ENCODE measurements at places on chromosomes 3 and 15.

GRCh38 chr15:72998226-72998625 lies 54.0 kb upstream of the NEO1 start:
- no peak for DNase-seq

DNA sequence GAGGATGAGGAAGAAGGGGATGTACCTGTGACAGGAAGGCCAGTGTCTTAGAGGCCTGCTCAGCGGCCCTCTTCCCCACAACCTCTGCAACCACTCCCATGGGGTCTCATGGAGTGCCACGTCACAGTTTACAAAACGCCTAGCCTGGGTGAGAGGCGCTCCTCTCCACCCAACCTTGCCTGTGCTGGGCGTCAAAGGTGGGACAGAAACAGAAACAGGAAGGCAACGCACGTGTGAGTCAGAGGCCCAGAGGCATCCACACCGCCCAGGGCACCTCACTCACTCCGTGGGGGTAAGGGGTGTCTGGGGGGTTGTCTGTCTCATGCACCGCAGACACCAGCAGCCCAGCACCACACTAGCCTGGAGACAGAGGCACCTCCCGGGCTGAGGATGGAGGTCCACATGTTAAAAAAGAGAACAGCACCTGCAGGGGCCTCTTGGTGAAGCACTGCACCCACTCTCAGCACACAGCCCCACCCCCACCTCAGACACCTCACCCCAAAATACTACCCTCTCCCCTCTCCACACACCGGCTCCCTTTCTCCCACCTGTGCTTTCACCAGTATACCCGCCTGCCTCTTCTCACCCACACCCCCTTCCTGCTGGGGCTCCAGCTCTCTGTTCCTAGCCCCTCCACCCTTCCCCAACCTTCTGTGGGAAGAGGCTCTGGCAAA lies 4.7 kb upstream of the CALML4 start:
- no peak for DNase-seq

GRCh38 chr3:126620738-126621137 lies 34.2 kb downstream of the TXNRD3 start:
- DNase-seq: no peak

DNA sequence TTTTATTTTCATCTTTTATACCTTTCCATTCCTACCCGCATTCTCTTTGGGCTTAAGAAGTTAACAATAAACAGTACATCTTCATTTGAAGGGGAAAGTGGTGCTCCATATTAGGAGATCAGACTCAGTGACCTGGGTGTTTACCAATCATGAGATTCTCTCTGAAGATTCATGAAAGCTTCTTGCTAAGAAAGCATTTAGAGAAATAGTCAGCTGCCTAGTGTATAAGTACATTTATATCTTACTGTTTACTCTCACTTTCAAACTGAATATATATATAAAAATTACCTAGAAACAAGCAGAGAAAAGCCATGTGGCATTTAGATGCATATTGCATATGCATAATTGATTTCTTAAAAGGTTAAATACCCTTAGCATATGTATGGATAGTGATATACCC lies 100.5 kb downstream of the KCNH8 start:
- DNase-seq: no peak

GRCh38 chr15:101242160-101242998 lies 9.5 kb downstream of the CHSY1 start:
- no peak for DNase-seq

- DNase-seq: no peak
These were observed 243.4 kb upstream of the GADL1 start for GRCh38 chr3:31137718-31138465.

GRCh38 chr15:31435261-31435911 lies 108.8 kb downstream of the KLF13 start:
- peak; percentile 70 for DNase-seq

GRCh38 chr3:165279471-165279870 lies 83.3 kb upstream of the SLITRK3 start:
- no peak for DNase-seq

- no peak for DNase-seq
These were observed 32.7 kb downstream of the RARB start for GRCh38 chr3:25460751-25461150.

GRCh38 chr15:43187544-43188155 lies 2.4 kb downstream of the CCNDBP1 start:
- DNase-seq: no peak

DNA sequence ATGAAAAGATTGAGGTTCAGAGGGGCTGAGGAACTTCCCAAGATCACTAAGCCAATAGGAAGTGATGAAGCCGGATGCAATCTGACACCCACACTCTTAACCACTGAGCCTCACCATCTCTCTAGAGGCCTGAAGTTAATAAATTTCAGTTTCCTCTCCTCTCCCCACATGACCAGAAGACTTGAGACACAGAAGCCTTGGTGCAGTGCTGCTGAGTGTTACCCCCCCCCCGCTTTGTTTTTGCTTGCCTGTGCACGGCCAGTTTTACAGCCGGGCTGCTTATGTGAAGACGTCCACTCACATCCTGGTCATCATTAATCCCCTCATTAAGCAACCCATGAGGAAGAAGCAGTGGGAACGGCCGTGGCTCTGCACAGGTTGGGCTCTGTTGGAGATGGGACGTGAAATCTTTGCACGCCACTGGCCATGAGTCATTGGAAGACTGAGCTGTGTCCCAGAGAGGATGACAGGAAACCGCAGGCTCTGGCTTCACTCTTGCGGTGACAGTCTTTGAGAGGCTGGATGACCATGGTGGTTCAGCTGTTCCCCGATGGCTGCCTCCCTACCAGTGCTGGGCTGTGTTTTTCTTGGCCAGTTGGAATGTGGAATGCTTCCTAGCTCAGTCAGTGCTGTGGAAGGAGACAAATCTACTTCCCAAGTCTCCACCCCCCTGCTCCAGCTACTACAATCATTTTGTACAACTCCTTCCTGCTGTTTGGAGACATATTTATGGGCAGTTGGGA lies 232.6 kb upstream of the LRTM1 start:
- no peak for DNase-seq

- no peak for DNase-seq
These were observed 289.2 kb downstream of the CTNNB1 start for GRCh38 chr3:41488501-41488900.

DNA sequence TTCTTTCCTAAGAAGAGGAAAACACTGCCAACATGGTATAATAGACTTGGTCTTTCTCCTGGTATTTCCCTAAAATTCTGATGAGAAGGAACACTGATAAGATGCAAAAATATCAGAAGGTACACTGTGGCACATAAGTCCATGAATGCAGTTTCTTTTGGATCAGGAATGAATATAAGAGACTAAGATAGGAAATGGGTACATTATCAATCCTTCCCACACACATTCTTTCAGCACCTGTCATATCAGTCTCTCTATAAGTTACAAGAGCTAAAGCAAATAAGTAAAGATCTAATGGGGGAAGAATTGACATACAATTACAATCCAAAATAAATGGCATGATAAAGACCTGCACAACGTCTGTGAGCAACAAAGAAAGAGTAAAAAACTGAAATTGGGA lies 1101.0 kb downstream of the ROBO2 start:
- no peak for DNase-seq

DNA sequence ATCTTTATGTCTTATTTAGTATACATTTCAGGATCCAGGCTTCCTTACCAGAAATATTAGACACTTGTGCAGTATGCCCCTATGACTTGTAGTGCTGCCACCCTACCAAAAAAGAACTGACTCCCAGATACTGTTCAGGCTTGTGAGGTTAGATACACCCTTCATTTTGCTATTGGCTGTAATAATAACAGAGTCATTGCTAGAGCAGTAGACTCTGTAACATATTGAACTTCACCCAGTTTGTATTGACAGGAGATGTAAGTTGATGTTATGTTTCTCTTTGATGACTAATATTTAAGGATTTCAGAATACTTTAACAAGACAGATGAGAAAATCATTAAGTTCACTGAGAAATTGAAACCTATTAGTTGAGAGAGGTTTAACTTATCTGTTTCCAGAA lies 32.9 kb downstream of the RNF111 start:
- DNase-seq: no peak

- DNase-seq: no peak
These were observed 907.4 kb downstream of the NTRK3 start for GRCh38 chr15:87349181-87349580.

DNA sequence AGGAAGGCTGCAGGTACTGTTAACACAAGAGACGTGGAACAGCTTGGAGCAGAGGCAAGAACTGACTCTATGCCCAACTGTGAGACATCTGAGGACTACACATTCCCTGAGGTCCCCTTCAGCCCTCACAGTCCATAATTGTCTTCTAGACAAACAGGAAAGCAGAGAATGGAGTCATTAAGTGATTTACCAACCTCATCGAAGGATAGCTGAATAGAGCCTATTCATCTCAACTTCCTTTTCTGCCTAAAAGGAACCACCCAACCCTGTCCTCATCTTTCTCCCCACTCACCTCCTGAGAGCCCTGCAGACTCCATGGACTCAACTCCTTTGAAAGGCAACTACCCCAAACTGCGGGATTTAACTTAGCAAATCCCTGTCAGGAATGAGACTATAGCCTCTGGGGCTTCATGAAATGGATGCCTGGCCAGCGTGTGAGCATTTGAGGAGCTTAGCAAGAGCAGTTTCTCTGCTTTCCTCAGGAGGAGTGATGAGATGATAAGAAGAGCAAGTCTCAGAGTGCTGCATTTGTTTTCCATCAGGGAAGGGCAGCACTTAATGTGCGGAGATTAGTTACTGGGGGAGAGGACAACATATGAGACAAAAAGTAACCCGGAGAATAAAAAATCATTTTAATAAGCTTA lies 61.5 kb upstream of the FILIP1L start:
- DNase-seq: no peak

GRCh38 chr15:43249699-43250203 lies 17.0 kb downstream of the TGM5 start:
- DNase-seq: no peak

DNA sequence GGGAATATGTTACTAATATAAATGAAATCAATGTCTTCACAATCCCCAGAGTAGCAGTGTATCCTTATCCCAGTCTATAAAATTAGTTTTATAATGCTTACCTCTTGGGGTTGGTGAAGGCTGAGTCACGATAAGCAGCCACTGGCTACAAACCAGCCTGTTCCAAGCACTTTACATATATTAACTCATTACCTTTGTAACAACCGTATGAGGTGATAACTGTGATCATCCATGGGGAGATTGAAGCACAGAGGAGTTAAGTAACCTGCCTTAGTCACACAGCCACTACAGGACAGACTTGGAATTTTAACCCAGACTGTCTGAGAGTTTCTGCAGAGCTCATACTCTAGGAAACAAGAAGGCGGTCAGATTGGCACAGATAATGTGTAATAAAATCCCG lies 43.3 kb upstream of the MITF start:
- DNase-seq: no peak

DNA sequence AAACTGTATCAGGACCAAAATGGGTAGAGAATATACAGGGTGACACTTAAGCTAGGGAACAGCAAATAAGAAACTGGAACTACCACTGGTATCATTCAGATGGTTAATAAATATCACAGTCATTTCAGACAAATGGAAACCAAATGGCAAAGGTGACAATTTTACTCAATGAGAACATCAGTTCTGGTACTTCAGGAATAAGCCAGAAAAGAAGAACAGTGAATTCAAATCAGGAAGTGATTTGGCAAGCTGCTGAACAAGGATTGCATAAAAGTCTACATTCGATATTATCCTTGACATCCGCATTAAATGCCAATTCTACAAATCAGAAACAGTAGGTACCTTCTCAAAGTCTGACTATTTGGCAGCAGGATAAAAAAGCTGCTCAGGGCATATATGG lies 23.5 kb upstream of the STIMATE start:
- no peak for DNase-seq

DNA sequence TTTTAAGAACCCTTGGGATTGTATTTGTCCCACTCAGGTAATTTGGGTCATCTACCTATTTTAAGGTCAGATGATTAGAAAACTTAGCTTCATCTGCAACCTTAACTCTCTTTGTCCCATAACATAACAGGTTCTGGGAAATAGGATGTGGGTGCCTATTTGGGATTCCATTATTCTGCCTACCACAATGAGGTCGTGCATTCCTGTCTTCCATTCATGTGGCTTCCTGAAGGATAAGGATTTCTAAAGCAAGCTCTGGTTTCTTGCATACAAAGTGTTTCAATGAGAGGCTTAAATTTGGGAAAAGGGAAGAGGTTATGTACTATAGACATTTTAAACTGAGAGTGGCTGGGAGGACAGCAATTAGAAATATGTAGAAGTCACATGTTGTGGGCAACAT lies 190.3 kb downstream of the MCTP2 start:
- no peak for DNase-seq

DNA sequence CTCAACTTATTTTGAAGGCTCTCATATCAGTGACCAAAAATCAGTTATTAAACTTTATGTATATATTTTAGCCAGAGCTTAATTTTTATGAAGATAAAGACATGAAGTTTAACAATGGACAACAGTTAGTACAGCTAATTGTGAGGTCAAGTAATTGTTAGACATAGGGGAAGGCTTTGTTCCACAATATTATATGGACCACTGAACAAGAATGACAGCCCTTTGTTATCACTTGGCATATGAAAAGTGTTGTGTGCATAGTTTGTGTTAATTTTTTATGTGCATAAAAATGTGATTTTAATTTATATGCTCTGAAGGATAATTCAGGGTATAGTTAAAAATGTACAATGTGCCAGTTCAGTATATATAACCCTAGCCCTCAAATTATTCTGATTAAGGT lies 12.0 kb downstream of the DNAJC19 start:
- no peak for DNase-seq

GRCh38 chr15:70559265-70560239 lies 203.8 kb downstream of the UACA start:
- DNase-seq: no peak

DNA sequence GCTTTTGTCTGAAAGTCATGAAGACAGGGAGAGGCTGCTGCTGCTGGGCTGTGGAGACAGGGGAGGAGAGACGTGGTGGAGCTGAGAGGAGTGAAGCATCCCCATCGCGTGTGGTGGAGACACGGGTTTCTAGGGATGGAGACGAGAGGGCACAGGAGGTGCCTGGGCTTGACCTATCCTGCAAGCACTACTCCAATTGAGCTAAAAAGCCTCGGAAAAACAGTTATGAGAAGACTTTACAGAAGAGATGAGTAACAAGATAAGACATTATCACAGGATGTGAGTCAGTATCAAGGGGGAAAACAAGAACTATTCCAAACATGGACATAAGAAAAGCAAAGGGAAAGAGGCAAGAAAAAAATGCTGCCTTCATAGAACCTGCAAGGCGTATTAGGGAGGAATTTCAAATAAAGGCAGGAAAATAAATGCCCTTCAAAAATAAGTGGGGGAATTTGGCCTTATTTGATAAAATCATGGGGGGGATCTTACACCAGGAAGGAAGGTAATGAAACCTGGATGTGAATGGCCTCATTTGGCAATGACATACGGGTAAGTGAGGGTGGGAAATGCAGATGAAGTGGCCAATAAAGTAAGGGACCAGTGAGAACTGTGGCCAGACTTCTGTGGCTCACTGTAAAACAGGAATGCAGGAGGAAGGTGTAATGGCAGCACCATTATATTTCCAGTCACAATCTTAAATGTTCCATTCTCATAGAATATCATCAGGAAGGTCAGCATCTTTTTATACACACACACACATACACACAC lies 97.9 kb downstream of the PLD1 start:
- DNase-seq: no peak
